ENCODE measurements at places on chromosomes 16 and 17.

GRCh38 chr17:4913994-4914393 is 11.1 kb upstream of the CHRNE start:
- DNase-seq, result no peak

GRCh38 chr17:79395066-79395465 is 215.8 kb downstream of the RBFOX3 start:
- DNase-seq, result no peak

GRCh38 chr17:10623737-10624338 is 33.3 kb downstream of the MYH3 start:
- DNase-seq, result no peak

DNA sequence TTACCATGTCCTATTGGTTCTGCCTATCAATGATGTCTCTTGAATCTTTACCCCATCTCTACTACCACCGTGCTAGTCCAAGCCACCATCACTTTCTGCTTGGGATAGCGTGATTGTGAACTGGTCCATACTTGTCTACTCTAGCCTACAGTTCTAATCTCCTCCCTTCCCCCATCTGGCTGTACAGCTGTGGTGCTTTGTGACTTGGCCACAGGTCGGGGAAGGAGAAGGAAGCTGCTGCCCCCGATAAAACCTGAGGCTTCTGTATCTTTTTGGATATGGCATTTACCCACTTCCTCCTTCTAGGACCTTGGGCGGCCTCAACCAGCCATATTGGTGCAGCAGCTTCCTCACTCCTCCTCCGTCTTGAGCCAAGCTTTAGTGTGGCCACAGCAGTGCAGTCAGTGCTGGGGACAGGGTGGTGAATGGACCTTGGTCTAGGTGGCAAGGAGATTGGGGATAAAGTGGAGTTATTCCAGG is 314 bp upstream of the ITGA2B start:
- DNase-seq, result no peak

DNA sequence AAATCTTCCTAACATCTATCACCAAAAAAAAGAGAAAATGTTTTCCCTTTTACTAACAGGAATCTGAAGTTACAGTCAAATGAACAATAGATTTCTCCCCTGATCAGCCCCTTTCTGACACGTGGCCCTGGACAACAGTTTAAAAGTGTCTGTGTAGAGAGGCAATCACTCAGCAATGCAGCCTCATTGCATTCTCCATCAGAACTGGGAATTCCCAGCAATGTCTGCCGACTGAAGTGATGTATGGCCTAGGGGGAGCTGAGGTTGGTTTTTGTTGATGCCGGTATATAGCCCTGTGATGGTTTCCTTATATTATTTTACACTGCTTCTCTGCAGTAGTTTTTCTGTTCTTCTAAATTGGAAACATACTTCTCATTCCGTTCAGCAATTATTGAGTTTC is 904.3 kb upstream of the CDH8 start:
- DNase-seq, result no peak

- no peak for DNase-seq
Measured at GRCh38 chr17:74340470-74341023, 14.5 kb downstream of the KIF19 start.

DNA sequence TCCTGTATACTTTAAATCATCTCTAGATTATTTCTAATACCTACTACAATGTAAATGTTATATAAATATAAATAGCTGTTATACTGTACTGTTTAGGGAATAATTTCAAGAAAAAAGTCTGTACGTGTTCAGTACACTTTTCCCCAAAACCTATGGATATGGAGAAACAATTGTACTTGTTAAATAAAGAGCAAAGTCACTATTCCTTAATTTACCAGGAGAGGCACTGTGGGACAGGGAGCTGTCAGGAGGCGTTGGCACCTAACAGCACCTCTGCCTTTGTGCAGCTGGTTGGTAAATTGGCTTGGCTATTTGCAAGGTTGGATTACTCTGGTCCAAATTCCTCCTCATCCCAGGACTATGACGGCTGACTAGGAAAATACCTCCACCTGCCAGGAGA is 28.0 kb downstream of the CRHR1 start:
- DNase-seq, result no peak

DNA sequence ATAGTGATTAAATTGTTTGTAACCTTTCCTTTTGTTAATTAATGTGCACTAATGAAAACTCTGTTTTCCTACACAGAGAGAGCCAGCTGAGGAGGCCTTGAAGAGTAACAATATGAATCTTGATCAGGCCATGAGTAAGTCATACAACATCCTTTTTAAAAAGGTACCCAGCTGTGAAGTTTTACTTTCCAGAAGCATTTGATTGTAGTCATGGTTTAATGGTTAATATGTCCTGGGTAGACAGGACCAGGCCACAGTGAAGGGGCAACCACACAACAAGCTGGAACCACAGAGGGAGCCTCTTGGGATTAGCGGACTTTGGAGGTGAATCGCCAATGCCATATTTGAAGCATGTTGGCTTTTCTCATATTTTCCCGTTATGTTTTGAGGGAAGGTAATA is 55.6 kb downstream of the TMC6 start:
- DNase-seq, result no peak

- no peak for DNase-seq
Measured at GRCh38 chr17:79657861-79658810, 47.3 kb upstream of the RBFOX3 start.

DNA sequence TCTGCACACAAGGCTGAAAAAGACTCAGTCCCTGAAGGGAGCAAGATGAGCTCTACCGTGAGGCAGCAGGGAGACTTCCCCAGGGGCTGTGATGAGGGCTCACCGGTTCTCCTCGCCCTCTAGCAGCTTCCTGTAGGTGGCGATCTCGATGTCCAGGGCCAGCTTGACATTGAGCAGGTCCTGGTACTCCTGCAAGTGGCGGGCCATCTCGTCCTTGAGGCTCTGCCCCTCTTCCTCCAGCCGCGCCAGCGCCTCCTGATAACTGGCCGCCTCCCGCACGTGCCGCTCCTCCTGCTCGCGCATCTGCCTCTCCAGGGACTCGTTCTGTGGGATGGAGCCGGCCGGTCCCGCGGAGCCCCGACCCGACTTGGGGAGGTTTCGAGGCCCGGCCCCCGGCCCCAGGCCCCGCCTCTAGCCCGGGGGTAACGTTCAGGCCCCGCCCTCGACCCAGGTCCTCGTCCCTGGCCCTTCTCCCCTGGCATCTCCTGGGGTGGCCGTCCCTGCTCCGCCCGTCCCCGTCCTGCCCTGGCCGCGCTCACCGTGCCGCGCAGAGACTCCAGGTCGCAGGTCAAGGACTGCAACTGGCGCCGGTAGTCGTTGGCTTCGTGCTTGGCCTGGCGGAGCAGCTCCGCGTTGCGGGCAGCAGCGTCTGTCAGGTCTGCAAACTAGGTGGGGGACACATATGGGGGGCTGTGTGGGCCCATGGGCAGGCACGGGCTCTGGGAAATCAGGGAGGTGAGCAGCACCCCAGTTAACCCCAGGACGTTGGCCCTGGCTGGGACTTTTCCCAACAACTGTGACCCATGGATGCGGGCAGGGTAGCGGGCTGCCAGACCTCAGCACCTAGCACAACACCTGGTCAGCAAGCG is 3.9 kb downstream of the GFAP start:
- DNase-seq, result peak; percentile 70

GRCh38 chr16:50309527-50310307 is 43.4 kb downstream of the ADCY7 start:
- DNase-seq, result no peak

- no peak for DNase-seq
Measured at GRCh38 chr16:4293822-4294457, 21.1 kb upstream of the TFAP4 start.

Data from activated CD8-positive, alpha-beta T cell treated with anti-CD3 and anti-CD28 coated beads for 36 hours (primary cell).